ENCODE measurements at places on chromosomes 12 and 14. TPM values are rescaled to one million over a fixed set of nuclear protein-coding genes. Genes with fewer than 3 reads are reported as not detected.

VASH1 gene
- 3.1 TPM for total RNA-seq

FLRT2 gene
- total RNA-seq = not detected

PTPN11 gene
- total RNA-seq = 106 TPM

PRB2 gene
- not detected for total RNA-seq

GRCh38 chr14:101097109-101097793 lies 193.7 kb upstream of the RTL1 start:
- no peak overlapping the region for H3K4me3 ChIP-seq
- peak; percentile 10 for DNase-seq
- H3K27me3 ChIP-seq = peaks cover 14% of the 10 kb centered on the region
- H3K36me3 ChIP-seq = no peaks in the 10 kb centered on the region
- no peak overlapping the region for H3K27ac ChIP-seq
- H3K4me1 ChIP-seq = no peaks in the 10 kb centered on the region

- DNase-seq = no peak
- peaks cover 2% of the 10 kb centered on the region for H3K27me3 ChIP-seq
- H3K27ac ChIP-seq = peak overlapping the region; percentile 98
- peak overlapping the region; percentile 93 for H3K4me3 ChIP-seq
- H3K4me1 ChIP-seq = peaks cover 26% of the 10 kb centered on the region
Measured at GRCh38 chr14:81221579-81222102, 882 bp upstream of the GTF2A1 start.

DNA sequence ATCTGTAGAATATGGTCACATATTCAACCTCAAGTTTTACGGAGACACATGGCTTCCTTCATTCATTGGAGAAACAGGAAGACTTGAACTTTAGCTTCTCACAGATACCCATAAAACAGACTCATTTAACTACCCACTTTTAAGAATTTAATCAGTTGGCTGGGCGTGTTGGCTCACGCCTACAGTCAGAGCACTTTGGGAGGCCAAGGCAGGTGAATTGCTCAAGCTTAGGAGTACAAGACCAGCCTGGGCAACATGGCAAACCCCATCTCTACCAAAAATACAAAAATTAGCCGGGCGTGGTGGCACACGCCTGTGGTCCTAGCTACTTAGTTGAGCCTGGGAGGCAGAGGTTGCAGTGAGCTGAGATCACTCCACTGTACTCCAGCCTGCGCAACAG lies 64.7 kb upstream of the STAC3 start:
- no peak overlapping the region for H3K27ac ChIP-seq
- DNase-seq = no peak
- H3K4me3 ChIP-seq = no peak overlapping the region
- no peaks in the 10 kb centered on the region for H3K27me3 ChIP-seq
- peaks cover 2% of the 10 kb centered on the region for H3K36me3 ChIP-seq

GRCh38 chr14:99322731-99323599 lies 51.0 kb upstream of the BCL11B start:
- peak; percentile 10 for DNase-seq
- H3K4me3 ChIP-seq = no peak overlapping the region
- no peak overlapping the region for H3K27ac ChIP-seq
- no peaks in the 10 kb centered on the region for H3K36me3 ChIP-seq
- peaks cover 2% of the 10 kb centered on the region for H3K4me1 ChIP-seq
- H3K27me3 ChIP-seq = no peaks in the 10 kb centered on the region

- H3K4me3 ChIP-seq = no peak overlapping the region
- H3K36me3 ChIP-seq = no peaks in the 10 kb centered on the region
- H3K27me3 ChIP-seq = peaks cover 10% of the 10 kb centered on the region
- H3K4me1 ChIP-seq = no peaks in the 10 kb centered on the region
- H3K27ac ChIP-seq = no peak overlapping the region
- no peak for DNase-seq
Measured at GRCh38 chr12:52201451-52201839, 9.6 kb upstream of the KRT80 start.

- H3K27ac ChIP-seq = no peak overlapping the region
- peak; percentile 52 for DNase-seq
- H3K36me3 ChIP-seq = peaks cover 2% of the 10 kb centered on the region
- no peak overlapping the region for H3K4me3 ChIP-seq
Measured at GRCh38 chr12:130281153-130281799, 56.4 kb upstream of the PIWIL1 start.

GRCh38 chr12:56220611-56221231 lies 1.0 kb downstream of the RNF41 start:
- peak overlapping the region; percentile 98 for H3K4me3 ChIP-seq
- peak overlapping the region; percentile 97 for H3K27ac ChIP-seq
- peaks cover 49% of the 10 kb centered on the region for H3K4me1 ChIP-seq
- peaks cover 8% of the 10 kb centered on the region for H3K36me3 ChIP-seq
- DNase-seq = no peak
- no peaks in the 10 kb centered on the region for H3K27me3 ChIP-seq

- H3K27ac ChIP-seq = no peak overlapping the region
- DNase-seq = no peak
- peaks cover 1% of the 10 kb centered on the region for H3K27me3 ChIP-seq
- H3K4me3 ChIP-seq = no peak overlapping the region
- no peaks in the 10 kb centered on the region for H3K4me1 ChIP-seq
Measured at GRCh38 chr12:124147575-124147974, 147.3 kb upstream of the RFLNA start.

DNA sequence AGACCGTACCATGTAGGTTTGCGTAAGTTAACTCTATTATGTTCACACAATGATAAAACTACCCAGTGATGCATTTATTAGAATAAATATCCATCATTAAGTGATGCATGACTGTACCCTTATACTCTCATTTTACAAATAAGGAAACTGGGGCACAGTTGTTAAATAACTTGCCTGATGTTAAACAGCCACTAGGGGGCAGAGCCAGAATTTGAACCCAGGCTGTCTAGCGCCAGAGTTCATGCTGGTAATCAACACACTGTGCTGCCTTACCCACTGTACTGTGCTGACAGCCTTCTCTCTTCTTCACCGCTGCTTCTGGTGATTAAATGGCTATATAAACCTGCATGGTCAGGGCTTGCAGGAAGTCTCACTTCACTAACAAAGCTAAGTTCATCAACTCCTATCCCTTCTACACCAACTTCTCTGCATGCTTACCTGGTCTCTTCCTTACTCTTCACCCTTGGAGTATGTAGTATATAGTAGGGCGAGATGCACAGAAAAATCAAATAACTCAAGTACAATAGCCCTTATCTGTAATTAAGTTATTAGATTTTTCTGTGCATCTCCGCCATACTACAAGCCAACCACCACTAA lies 43.6 kb upstream of the APPL2 start:
- H3K4me1 ChIP-seq = peaks cover 10% of the 10 kb centered on the region
- no peaks in the 10 kb centered on the region for H3K36me3 ChIP-seq
- DNase-seq = peak; percentile 70
- peaks cover 19% of the 10 kb centered on the region for H3K27me3 ChIP-seq
- no peak overlapping the region for H3K27ac ChIP-seq

GRCh38 chr12:12480074-12480473 lies 82.6 kb downstream of the DUSP16 start:
- no peak for DNase-seq
- H3K4me3 ChIP-seq = no peak overlapping the region
- H3K36me3 ChIP-seq = peaks cover 61% of the 10 kb centered on the region
- peaks cover 52% of the 10 kb centered on the region for H3K4me1 ChIP-seq
- H3K27me3 ChIP-seq = no peaks in the 10 kb centered on the region
